Fibroblast of skin of left quadriceps (primary cell): ENCODE measurements at places on chromosomes 7 and 10.

DNA sequence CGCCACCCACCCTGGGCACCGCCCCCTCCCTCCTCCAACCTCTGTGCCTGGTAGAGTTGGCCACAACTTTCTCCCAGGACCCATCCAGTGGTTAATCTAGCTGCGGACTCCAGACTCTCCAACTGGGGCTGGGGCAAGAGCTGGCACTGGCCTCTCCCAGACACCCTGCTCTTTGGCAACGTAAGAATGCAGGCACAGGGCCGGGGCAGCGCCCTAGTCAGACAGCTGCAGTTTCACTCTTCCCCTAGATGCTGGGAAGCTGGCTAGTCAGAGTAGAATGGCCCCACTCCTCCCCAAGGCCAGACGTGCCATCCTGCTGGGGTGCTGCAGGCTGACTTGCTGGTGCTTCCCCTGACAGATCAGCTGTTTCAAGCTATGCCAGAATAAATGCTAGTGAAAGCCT, 22.1 kb downstream of the HSPA12A start:
- DNase-seq = no peak

GRCh38 chr10:12922117-12922900, 79.2 kb downstream of the CCDC3 start:
- DNase-seq = no peak

DNA sequence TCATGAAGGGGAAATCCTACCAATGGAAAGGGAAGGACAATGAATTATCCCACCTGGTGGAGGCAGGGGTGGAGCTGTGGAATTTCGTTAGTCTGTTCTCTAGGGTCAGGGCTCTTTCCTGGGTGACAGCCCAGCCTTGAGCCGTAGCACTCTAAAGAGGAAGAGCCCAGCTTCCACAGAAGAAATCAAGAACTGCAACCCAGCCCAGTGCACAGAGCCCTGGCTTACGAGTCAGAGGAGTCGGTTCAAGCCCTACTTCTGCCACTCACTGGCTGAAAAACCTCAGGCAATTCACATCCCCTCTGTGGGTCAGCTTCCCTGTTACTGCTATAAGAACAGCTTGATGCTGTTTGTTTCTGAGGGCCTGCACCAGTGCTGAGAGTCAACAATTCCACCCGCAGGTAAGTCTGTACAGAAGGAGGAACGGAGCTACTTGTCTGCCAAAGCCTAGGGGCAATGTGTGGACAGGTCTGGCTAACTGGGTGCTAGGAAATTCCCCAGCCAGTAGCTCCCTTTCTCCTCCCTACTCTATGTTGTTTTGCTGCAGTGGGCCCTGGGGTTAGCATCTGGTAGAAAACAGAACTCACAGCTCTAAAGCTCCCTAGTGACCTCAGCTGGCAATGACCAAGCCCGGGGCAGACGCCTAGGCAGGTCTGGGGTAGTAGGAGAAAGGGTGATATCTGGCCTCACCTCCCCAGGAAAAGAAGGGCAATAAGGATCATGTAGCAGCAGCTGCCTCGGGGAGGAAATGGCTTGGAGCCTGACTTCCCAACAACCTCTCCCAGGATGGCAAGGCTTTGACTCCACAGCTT, 3.3 kb downstream of the AVPI1 start:
- no peak for DNase-seq

- no peak for DNase-seq
Observed at GRCh38 chr10:58667658-58668310, 155.1 kb downstream of the BICC1 start.

GRCh38 chr10:122264931-122265330, 6.2 kb upstream of the BTBD16 start:
- DNase-seq = no peak

DNA sequence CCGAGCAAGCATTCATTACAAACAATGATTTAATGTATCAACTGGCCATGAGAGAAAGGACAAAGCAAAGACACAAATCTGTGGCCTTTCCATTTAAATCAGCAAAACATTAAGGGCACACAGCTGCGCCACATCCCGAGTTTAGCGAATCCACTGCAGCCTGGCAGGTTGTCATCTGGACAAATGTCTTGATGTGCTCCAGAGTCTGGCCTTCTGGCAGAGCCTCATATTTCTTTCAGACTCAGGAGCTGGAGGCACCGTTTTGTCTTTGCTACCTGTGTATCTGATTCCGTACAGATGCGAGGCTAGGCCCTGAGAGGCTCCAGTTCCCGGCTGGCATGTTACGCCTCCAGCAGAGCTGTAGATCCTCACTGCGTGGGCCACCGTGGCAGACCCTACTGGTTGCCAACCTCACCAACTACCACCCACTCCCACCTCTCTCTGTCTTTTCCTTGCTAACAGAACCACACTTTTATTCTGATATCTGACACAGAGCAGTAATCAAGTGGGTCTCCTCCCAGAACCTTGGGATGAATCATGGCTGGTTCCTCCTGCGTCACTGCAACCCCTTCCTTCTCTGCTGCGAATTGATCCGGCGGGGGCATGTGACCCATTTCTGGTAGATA, 40.9 kb upstream of the EFCAB10 start:
- DNase-seq = no peak

DNA sequence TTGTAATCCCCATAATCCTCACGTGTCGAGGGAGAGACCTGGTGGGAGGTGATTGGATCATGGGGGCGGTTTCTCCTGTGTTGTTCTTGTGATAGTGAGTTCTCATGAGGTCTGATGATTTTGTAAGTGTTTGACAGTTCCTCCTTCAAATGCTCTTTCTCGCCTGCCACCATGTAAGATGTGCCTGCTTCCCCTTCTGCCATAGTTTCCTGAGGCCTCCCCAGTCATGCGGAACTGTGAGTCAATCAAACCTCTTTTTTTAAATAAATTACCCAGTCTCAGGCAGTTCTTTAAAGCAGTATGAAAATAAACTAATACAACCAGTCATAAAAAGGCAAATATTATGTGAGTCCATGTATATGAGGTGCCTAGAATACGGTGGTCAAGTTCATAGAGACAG, 87.5 kb downstream of the FRMD4A start:
- no peak for DNase-seq

GRCh38 chr7:95365151-95365550, 31.0 kb downstream of the PON3 start:
- no peak for DNase-seq

GRCh38 chr7:141920281-141920680, 4.1 kb downstream of the OR9A4 start:
- DNase-seq = no peak

GRCh38 chr7:114302858-114303257, 111.8 kb upstream of the FOXP2 start:
- DNase-seq = no peak

DNA sequence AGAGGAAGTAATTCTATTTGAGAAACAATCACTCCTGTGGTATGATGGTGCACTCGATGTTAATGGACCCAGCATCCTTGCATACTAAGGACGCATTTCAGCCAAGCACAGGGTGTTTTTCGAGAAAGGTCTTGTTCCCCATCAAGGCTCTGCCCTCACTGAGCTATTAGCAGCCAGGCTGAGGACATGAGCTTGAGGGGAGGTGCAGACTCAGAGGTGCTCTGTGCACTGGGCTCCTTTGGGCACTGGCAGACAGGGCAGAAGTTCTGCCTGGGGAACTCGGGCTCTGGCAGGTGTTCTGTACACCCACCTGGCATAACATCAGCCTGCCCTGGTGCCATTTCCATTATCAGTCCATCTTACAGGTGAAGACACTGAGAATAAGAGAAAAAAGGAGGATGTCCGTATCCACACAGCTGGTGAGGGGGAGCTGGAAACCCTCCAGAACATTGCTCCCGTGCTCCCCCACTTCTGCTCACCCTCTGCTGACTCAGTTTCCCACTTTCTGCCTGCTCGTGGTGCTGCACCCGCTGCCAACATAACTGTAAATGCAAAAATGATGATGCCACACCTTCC, 92.7 kb upstream of the RET start:
- DNase-seq = no peak

- DNase-seq = no peak
Observed at GRCh38 chr7:117262546-117262945, 60.3 kb downstream of the WNT2 start.

- DNase-seq = no peak
Observed at GRCh38 chr7:125084196-125084595, 154.6 kb upstream of the POT1 start.

DNA sequence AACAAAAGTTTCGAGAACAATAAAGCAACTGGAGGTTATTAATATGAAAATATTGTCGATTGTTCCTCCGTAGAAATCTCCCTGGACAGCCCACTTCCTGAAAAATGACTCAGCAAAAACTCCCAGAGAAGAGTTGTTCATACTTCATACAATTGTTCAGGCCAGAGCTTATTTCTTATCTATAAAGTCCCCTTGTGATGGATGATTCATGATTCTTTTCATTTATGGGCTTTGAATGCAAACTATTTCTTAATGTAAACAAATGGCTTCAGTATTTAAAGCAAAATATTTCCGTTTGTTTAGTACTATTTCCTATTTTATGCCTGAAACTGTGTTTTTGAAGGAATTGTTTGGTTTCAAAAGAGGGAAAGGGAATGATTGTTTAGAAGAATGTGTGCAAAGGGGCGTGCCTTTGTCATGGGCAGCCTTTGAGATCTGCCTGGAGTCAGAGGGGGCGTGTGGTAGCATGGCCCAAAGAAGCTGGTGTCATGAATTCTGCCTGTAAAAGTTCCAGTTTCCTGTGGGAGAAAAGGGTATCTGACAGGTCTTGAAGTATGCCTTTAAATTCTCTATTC, 26.2 kb upstream of the EXOC6 start:
- peak; percentile 50 for DNase-seq

DNA sequence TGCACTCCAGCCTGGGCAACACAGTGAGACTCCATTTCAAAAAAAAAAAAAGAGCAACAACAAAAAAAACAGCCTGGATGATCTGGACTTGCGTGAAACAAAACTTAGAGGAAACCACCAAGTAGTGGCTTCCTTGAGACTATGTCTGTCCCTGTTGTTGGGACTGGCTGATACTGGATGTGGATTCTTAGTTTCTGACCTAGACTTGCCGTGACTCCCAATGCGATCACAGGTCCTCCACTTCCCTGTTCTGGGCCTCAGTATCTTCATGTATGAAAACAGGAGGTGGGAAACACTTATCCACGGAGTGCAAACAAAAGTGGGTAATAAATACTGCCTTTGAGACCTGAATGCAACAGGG, 125.7 kb downstream of the PRPF18 start:
- no peak for DNase-seq

DNA sequence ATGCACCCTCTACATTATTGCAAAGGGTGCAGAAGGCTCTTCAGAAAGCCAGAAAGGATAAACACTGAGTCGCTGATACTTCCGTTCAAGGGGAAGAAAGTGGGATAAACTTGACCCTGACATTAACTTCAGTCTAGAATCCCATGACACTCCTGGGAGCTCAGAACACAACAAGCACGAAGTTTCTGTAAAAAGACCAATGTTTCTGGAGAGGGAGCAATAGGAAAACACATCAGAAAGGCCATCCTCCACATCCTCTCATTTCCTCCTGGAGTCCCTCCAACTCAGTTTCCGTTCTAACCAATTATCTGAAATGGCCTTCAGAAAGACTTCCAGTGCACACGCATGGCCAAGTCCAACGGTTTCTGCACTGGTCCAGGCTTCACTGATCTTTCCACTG, 113.5 kb downstream of the SORBS1 start:
- no peak for DNase-seq

DNA sequence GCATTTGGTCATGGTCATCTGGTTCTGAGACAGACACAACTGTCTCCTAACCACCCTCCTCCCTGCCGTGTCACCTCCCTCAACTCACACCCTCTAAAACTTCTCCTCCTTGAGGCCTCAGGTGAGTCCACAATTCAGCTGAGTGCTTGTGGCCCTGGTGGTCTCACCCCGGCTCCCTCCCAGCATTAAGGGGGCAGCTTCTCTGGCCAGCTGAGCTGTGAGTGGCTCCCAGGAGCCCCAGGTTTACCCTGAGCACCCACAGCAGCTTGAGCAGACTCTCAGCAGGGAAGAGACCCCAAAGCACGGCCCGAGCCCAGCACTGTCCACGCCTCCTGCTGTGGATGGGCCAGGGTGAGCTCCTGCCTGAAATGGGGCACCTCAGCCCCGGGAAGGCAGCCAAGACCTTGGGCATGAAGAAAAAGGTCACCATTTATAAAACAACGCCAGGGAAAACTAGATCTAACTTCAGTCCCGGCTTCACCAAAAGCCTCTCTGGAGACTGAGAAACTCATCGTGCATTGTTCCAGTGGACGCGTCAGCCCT, 201.2 kb downstream of the TCERG1L start:
- DNase-seq = no peak

DNA sequence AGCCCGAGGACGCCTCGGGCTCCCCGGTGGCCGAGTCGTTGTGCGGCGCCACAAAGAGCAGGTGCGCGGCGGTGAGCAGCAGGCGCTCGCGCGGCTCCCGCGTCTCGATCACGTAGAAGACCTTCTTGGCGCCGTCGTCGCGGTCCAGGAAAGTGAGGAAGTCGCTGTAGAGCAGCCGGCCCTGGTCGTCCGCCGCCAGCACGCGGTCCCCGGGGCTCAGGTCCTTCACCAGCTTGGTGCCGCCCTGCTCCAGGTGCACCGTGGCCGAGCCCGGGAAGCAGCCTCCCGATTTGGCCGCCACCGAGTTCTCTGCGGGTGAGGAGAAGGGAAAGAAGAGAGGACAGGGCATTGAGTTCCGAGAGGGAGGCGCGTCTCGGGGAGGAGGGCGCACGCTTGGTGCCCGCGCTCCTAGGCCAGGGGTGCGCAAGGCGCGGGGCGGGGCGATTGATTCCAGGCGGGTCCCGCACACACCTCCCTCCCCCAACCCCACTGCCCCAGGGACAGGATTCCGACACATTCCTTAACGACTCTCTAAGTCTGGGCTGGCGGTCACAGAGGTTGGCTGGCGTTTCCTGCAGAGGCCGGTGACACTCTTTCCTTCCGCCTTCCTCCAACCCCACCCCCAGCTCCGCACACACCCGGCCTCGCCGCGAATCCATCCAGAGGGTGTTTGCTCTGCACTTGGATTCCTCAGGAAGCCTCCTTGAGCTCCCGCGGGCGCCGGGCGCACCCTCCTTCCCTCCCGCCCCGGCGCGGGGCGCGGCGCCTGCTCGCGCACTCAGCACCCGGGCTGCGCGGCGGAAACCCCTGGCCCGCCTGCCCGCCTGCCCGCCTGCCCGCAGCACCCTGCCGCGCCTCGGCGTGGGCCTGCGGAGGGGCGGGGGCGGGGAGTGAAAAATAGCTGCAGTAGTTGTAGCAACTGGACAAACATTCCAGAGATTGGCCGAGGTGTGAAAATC, 8.6 kb downstream of the SHH start:
- DNase-seq = no peak

DNA sequence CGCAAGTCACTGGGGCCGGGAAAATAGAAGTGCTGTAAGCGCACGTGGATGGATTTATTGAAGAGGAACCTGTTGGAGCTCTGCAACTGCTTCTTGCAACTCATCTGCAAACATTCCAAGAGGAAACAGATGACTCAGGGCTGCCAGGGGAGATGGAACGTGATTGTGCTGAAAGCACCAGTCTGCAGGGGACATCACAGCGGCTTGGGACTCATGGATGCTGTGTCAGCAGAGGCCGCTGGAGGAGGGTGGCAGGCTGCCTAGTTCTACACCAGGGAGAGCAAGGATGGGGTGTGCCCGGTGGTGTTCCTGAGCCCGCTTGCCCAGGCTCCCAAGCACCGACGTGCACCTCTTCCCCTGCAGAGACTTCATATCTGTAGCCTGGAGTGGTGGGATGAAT, 515.7 kb downstream of the TCERG1L start:
- no peak for DNase-seq
